Ascending aorta (tissue), 2 donors: ENCODE measurements at places on chromosomes 3 and 15. TPM values are rescaled to one million over a fixed set of nuclear protein-coding genes. Genes with fewer than 3 reads are reported as not detected.

BCHE gene
- total RNA-seq: not detected

GRCh38 chr3:99686469-99686868, 48.1 kb downstream of the COL8A1 start:
- DNase-seq: no peak

- no peak for DNase-seq
Measured at GRCh38 chr15:90884719-90885431, 571 bp downstream of the FES start.

CPA3 gene
- not detected for total RNA-seq

- DNase-seq: no peak
Measured at GRCh38 chr15:71055461-71055860, 59.8 kb upstream of the THSD4 start.

PDZRN3 gene
- 71.9 TPM for total RNA-seq

- no peak for DNase-seq
Measured at GRCh38 chr15:34239151-34239808, 14.5 kb downstream of the EMC4 start.

CHL1 gene
- total RNA-seq: 0.53 TPM

DNA sequence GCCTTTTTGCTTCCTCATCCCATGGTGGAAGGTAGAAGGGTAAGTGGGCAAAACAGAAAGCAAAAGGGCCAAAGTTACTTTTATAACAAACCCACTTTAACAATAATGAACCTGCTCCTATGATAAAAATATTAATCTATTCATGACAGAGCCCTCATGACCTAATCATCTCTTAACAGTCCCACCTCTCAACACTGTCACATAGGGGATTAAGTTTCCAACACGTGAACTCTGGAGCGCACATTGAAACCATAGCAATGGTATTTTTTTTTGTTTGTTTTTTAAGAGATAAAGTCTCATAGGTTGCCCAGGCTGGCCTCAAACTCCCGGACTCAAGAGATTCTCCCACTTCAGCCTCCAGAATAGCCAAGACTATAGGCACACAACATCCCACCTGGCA, 30.7 kb downstream of the KATNBL1 start:
- DNase-seq: no peak

DZIP1L gene
- total RNA-seq: 23.1 TPM

DNA sequence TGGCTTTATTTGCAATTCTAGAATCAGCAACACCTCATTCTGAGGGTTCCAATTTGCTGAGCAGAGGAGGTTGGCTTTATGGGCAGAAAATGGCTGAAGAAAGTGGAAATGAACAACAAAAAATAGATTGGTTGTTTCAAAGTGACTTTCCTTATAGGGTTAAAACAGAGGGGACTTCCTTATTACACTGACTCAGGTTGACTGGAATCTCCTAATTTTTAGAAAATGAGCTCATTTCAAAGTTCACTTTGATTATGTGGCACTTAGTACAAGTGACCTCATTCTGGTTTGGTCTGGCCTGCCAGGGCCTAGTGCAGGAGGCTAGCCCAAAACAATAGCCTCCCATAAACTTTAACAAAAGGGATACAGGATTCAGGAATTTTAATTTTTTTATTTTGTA, 41.4 kb downstream of the NFKBIZ start:
- DNase-seq: no peak

RPN1 gene
- total RNA-seq: 226 TPM

DNA sequence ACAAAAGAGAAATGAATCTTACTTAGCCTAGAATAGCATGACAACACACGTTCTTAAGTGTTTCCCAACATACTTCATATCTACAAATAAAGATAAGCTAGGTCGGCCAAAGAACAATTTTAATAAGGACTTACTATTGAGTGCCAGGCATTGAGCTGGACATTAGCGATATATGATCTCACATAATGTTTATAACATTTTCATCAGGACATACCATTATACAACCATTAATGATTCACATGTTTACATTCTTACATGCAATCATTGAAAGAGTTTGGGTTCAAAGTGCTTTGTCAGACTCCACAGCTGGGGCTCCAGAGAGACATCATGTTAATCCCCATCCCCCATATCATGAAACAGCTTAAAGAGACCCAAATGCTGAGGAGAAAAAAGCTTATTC, 189.0 kb downstream of the STT3B start:
- no peak for DNase-seq

PLA2G4E gene
- total RNA-seq: not detected

GRCh38 chr15:92617549-92618520, 37.7 kb downstream of the FAM174B start:
- DNase-seq: peak; percentile 70

- DNase-seq: no peak
Measured at GRCh38 chr15:89781055-89781454, 4.9 kb downstream of the MESP2 start.

GRCh38 chr3:74858086-74858485, 243.6 kb upstream of the CNTN3 start:
- DNase-seq: no peak

ECT2 gene
- total RNA-seq: 27.1 TPM

PLCH1 gene
- not detected for total RNA-seq

DNA sequence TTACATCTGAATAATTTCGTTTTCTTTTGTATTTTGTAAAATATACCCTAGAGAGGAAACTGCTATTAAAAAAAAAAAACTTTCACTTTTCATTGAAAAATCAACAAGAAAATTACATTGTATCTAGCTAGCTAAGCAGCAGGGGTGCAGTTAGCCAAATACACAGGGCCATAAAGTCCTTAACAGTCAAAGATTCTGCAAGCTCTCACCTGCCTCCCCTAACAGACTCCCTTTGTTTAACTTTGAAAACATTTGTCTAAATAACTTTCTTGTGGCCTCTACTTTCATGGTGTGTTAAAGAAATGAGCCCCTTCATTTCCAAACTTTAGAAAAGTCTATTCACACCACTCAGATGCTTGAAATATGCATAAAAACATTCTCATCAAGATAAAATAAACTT, 23.3 kb downstream of the CBLB start:
- DNase-seq: no peak

DNA sequence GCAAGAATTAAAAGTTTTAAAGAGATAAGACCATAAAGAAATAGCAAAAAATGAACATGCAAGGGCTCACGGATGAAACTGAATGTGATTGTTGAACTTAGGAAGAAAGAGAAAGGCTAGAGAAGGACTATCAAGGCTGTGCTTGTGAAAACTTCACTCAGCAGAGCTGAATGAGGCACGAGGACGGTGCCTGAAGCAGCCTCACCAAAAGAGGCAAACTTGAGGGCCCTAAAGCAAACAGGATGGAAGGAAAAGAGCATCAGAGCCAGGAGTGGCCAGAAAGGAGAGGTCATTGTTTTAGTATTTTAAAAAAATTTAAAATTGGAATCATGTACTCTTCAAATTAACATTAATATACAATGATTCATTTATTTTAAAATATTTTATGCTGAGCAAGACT, 191.2 kb upstream of the SOX14 start:
- DNase-seq: no peak

DNA sequence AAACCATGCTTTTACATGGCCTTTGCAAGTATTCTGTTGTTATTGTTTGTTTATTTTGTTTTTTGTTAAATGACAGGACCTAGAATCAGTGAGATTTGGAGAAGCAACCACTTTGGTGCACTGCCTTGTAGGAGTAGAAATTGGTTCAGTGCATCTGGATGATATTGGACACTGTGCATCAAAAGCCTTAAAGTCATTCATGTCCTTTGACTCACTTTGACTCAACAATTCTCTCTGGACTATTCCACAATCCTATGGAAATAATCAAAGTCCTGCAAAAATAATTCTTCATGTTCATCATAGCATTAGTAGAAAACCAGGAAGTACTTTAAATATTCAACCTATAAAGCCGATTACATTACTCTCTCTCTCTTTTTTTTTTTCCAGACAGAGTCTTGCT, 224.8 kb downstream of the ABHD5 start:
- DNase-seq: no peak

GRCh38 chr3:169945313-169945712, 21.3 kb upstream of the SEC62 start:
- DNase-seq: peak; percentile 20

GRCh38 chr15:70778258-70779076, 15.1 kb upstream of the UACA start:
- DNase-seq: no peak

- no peak for DNase-seq
Measured at GRCh38 chr15:97806766-97807165, 153.7 kb upstream of the ARRDC4 start.
